K562 (cell line): ENCODE measurements at places on chromosomes 2 and 18. TPM values are rescaled to one million over a fixed set of nuclear protein-coding genes. Genes with fewer than 3 reads are reported as not detected.

Gene ZNG1B
- total RNA-seq, result 40.7 and 42.5 TPM in 2 replicates

Gene CIB4
- not detected in 2 replicates for total RNA-seq

DNA sequence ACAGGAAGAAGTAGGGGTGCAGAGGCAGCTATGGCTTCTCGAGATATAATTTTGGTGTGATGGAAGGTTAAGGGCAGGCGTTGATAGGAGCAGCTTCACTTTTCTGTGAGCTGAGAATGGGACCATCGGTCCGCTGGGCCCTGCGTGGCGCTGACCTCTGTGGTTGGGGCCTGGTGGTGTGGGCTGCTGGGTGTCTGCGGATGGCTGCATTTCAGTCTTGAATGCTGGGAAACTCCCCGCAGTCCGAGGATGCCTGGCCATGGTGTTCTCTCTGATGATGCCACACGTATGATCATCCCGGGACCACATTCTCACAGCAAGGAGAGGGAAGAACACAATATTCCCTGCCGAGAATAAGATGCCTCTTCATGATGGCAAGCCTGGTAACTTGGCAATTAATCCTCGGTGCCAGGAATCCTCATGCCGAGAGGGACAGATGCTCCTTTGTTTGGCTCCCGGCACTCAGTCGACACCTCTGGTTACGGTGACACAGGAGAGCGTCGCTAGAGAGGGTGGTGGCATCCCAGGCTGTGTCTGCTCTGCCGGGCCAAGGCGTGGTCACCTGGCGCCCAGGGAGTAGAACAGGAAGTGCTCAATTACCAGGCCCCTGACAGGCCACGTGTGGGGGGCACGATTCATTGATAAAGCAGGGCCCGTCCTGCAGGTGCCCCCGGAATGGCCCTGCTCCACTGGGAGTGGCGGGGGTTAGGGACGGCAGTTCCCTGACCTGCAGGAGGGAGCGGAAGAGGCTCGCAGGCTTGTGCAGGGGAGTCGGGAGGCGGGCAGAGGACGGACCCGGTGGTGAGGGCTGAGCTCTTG is 119.4 kb upstream of the CTDP1 start:
- no peak for DNase-seq

Gene TBR1
- not detected in 2 replicates for total RNA-seq

GRCh38 chr2:110725370-110725769 is 7.0 kb upstream of the ACOXL start:
- no peak for DNase-seq

- no peak for DNase-seq
Measured at GRCh38 chr2:72923833-72924352, 6.6 kb downstream of the EMX1 start.

Gene MGAT5
- total RNA-seq, result 18.6 and 22.6 TPM in 2 replicates

- peak; percentile 94 for DNase-seq
Measured at GRCh38 chr2:70301344-70302194, at the start of gene FAM136A. Gene FAM136A, minus strand, starts transcription at chr2:70302067. Its CDS starts 56 bp downstream, at chr2:70302011.

DNA sequence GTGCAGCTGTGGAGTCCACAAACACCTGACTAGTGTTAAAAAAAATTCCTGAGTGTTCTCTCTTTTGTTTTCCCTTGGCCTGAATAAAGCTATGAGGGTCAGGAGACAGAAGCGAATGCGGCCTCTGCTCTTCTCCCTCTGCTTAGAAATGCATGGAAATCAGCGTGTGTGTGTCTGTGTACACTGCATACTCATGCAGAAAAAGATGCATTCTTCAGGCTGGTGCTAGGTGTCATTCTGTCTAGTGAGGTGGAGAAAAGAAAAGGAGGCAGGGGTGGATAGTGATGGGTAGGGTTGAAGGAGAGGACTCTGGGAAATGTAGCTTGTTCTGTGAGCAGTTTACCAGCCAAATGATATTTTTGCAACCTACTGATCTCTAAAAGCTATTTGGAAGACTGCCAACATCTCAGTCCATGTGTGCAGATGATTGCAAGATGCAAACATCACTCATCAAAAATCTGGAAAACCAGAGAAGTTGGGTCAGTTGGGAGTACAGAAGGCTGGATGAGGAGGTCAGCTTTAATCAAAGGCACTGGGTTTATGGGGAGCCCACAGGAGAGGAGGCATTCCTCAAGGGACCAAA is 177.7 kb downstream of the INSIG2 start:
- DNase-seq, result no peak

DNA sequence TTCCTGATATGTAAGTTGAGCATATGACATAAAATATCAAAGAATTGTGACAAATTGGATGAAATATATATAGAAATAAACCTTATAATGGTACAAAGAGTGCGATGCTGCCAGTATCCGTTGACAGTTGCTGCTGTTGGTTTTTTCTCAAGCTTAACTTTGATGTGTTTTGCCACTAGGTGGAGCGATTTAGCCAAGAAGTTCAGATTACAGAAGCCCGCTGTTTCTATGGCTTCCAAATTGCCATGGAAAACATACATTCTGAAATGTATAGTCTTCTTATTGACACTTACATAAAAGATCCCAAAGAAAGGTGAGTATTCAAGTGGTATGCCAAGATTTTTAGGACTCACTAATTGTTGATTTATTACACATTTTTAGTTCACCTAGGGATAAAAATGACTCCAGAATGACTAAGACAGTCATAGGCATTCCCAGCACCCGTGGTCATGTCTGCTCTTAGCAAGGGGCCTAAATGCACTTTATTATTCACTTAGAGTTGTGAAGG is 2.1 kb downstream of the RRM2 start:
- peak; percentile 17 for DNase-seq

GRCh38 chr2:190149908-190150307 is 87.4 kb upstream of the MSTN start:
- DNase-seq, result no peak

Gene ALS2
- total RNA-seq, result 13.1 and 14.2 TPM in 2 replicates

DNA sequence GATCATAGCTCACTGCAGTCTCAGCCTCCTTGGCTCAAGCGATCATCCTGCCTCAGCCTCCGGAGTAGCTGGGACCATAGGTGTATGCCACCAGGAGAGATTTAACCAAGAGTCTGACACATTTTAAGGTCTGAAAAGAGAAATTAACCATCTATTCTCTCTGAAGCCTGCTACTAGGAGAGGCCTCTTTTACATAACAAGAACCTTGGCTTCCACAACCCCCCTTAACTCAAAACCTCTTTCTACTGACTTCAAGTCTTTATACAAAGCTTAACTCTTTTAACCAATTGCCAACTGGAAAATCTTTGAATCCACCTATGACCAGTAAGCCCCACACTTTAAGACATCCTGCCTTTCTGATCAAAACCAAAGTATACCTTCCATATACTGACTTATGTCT is 279.9 kb upstream of the CELF4 start:
- DNase-seq, result no peak

Gene AMER3
- total RNA-seq, result not detected in 2 replicates
